ENCODE measurements at places on chromosomes 5 and 9. TPM values are rescaled to one million over a fixed set of nuclear protein-coding genes. Genes with fewer than 3 reads are reported as not detected.

- no peaks in the 10 kb centered on the region for H3K27me3 ChIP-seq
- no peak within 1 kb of the TSS for H3K4me3 ChIP-seq
- peaks cover 5% of the 10 kb centered on the region for H3K4me1 ChIP-seq
- H3K36me3 ChIP-seq = no peaks in the 10 kb centered on the region
- no peak for DNase-seq
Observed at GRCh38 chr5:132543472-132544201, at the start of gene IL5. TSS of gene IL5 (minus strand) at chr5:132543522. CDS start at chr5:132543478, 44 bp downstream.

GRCh38 chr9:74173284-74173683 lies 323.9 kb upstream of the RORB start:
- H3K27me3 ChIP-seq = no peaks in the 10 kb centered on the region
- H3K4me1 ChIP-seq = no peaks in the 10 kb centered on the region
- H3K4me3 ChIP-seq = no peak overlapping the region
- no peak overlapping the region for H3K27ac ChIP-seq
- no peak for DNase-seq
- no peaks in the 10 kb centered on the region for H3K36me3 ChIP-seq

GRCh38 chr9:105880517-105880916 lies 186.2 kb downstream of the TMEM38B start:
- no peak for DNase-seq
- no peak overlapping the region for H3K4me3 ChIP-seq
- H3K27ac ChIP-seq = no peak overlapping the region
- H3K27me3 ChIP-seq = no peaks in the 10 kb centered on the region
- no peaks in the 10 kb centered on the region for H3K4me1 ChIP-seq
- no peaks in the 10 kb centered on the region for H3K36me3 ChIP-seq

GRCh38 chr5:93890657-93891056 lies 149.3 kb upstream of the POU5F2 start:
- no peak overlapping the region for H3K4me3 ChIP-seq
- DNase-seq = no peak
- no peaks in the 10 kb centered on the region for H3K27me3 ChIP-seq

DNA sequence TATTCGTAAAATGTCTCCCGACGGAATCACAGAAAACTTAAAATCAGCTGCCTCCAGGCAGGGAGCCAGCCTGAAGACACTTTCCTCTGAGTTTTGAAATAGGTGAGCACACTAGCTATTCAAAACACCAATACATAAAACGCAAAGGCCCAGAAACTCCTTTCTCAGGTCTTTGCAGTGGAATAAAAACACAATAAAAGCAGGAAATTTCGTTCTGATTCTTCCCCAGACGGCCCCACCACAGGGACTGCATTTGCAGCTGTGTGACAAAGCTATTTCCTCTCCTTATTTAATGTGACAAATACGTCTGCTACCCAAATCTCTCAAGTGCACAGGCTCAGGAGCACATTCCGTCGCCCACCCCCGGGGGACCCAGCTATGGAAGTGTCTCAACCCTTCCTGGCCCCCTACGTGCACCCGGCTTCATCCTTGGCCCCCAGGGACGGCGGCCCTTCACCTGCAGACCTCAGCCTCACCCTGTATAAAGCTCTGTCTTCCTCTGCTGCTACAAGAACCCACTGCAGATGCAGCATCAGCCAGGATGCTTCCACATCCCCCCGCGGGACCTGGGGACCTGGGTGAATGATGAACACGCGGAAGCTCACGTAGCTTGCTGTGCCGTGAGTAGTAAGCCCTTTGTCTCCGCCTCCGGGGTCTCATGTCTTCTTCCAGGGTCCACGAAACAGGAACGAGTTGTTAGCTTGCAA lies 24.9 kb downstream of the AHRR start:
- H3K4me1 ChIP-seq = no peaks in the 10 kb centered on the region
- DNase-seq = no peak
- no peaks in the 10 kb centered on the region for H3K27me3 ChIP-seq
- H3K27ac ChIP-seq = no peak overlapping the region
- H3K36me3 ChIP-seq = no peaks in the 10 kb centered on the region

DNA sequence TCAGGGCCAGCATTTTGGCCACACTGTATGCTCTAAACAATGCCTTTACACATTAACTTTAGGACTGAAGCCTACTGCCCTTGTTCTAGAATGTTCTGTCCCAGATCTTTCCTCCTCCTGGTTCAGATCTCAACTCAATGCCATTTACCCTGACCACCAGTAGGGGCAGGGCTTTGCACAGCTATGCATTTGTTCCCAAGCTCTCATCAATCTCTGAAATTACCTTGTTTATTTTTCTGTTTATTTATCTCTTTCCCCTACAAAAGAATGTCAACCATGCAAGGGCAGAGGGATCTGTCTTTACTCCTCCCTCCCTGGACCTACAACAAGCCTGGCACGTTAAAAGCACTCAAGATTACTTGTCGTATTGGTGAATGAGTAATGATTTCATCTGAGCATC lies 612.9 kb downstream of the BNC2 start:
- no peaks in the 10 kb centered on the region for H3K4me1 ChIP-seq
- no peaks in the 10 kb centered on the region for H3K27me3 ChIP-seq
- H3K27ac ChIP-seq = no peak overlapping the region
- no peaks in the 10 kb centered on the region for H3K36me3 ChIP-seq

DNA sequence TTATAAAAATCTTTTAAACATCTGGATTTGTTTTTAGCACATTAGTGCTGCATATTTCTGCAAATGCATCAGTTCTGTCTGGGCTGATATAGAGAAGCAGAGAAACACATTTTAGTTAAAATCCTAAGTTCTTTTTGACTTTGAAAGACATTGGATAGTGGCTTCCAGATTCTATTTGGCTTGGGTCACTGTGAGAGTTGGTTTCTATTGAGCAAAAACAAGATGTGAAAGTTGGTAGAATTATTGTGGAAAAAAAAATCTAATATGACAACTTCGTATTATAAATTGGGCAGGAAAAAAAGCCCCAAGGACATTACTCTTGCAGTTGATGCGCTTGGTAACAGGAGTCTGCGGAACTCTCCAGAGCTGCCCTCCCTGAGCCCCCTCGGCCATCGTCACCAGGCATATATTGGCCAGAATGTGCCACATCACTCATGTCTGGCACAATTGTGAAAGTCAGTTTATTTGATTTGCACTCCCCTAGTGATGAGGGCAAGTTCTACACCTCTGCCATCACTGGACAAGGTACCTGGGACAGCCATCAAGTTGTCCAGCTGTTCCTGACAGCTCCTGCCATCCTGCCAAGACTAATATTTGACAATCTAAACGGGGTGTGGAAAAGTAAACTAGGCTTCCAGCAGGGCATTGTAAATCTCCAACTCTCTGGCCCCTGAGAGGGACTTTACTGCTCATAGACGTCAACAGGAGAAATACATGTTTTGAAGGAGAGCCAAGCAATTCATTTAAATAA lies 334.5 kb downstream of the TENT4A start:
- H3K27ac ChIP-seq = no peak overlapping the region
- no peaks in the 10 kb centered on the region for H3K4me1 ChIP-seq
- H3K36me3 ChIP-seq = no peaks in the 10 kb centered on the region

DNA sequence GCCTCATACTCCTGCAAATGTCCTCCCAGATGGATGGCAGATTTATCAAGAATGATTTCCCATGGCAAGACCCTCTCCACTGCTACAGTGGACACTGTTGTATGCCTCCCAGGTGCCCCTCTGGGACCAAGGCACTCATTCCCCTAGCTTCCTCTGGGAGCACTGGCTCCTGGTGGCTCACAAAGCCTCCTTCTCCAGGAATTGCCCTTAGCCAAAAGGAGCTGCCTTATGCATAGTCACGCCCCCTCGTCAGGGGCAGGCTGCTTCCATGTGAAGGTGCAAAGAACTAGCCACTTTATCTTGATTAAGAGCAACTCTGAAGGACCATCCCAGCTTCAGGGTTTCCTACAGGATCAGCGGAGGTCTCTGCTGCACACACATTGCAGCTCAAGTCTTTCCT lies 358.1 kb downstream of the CDK5RAP2 start:
- H3K27me3 ChIP-seq = no peaks in the 10 kb centered on the region
- no peak overlapping the region for H3K4me3 ChIP-seq
- no peak overlapping the region for H3K27ac ChIP-seq
- DNase-seq = no peak
- H3K36me3 ChIP-seq = no peaks in the 10 kb centered on the region
- no peaks in the 10 kb centered on the region for H3K4me1 ChIP-seq

DNA sequence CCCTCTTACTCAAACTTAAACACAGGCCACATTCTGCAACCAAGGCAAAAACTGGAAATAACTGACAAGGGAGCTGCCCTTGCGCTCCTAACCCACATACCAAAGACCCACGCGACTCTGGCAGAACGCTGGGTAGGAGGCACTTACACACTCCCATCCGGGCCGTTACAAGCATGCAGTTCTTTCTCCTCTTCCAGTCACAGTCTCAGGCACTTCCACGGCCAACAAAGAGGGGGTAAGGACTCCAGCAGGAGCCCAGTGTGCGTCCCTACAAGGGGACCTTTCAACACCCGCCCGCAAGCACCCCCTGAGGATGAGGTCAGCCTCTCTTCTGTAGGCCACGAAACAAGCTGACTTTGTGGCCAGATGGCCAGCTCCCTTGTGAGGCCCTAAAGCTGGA lies 57.4 kb downstream of the SERINC5 start:
- DNase-seq = peak; percentile 18
- H3K27me3 ChIP-seq = no peaks in the 10 kb centered on the region

The PRSS3 gene
- not detected for total RNA-seq

The MAMDC2 gene
- 19.6 TPM for total RNA-seq

The SCAMP1 gene
- 56.1 TPM for total RNA-seq

The LMX1B gene
- total RNA-seq = 5.5 TPM

The TRIM14 gene
- 8.1 TPM for total RNA-seq

Measured in thyroid gland (tissue), 4 donors.